ENCODE measurements at places on chromosomes 2 and 18. TPM values are rescaled to one million over a fixed set of nuclear protein-coding genes. Genes with fewer than 3 reads are reported as not detected.

OBSL1 gene
- 0.37 TPM for total RNA-seq

- no peak overlapping the region for H3K27ac ChIP-seq
- no peak for DNase-seq
- H3K27me3 ChIP-seq: no peaks in the 10 kb centered on the region
- no peak overlapping the region for H3K4me3 ChIP-seq
- no peaks in the 10 kb centered on the region for H3K4me1 ChIP-seq
Observed at GRCh38 chr18:40004246-40004645, 1950.8 kb upstream of the PIK3C3 start.

DNA sequence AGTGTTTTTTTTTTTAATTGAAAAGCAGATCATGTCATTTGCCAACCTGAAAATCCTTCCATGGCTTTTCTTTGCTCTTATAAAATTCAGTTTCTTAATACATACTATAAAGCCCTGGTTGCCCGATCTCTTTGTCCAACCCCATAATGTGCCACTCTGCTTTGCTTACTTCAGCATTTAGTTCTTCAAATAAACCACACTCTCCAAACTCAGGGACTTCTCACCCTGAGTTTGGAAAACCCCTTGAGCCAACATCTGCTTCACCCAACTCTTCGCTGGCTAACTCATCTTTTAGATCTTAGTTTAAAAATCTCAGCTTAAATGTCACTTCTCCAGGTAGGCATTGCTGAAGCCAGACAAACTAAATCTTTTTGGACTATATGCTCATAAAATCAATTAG is 1.3 kb upstream of the STAT1 start:
- H3K4me3 ChIP-seq: no peak overlapping the region
- peaks cover 21% of the 10 kb centered on the region for H3K36me3 ChIP-seq
- no peak overlapping the region for H3K27ac ChIP-seq
- H3K27me3 ChIP-seq: no peaks in the 10 kb centered on the region
- peaks cover 35% of the 10 kb centered on the region for H3K4me1 ChIP-seq

DNA sequence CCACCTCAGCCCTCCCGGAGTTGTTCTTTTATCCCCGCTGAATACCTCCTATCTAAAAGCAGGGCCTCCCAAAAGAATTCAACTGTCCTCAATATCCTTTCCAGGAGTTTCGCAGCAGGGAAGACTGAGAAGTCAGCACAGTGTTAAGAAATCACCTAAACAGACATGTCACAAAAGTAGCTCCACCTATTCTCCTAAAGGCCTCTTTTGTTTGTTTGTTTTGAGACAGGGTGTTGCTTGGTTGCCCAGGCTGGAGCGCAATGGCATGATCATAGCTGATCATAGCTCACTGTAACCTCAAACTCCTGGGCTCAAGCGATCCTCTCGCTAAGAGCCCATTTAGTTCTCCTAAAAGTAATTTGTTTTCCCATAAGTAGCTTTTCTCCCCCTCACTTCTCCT is 53.8 kb downstream of the TEX44 start:
- H3K4me3 ChIP-seq: no peak overlapping the region
- H3K27ac ChIP-seq: no peak overlapping the region
- no peaks in the 10 kb centered on the region for H3K36me3 ChIP-seq
- no peak for DNase-seq
- no peaks in the 10 kb centered on the region for H3K27me3 ChIP-seq

DNA sequence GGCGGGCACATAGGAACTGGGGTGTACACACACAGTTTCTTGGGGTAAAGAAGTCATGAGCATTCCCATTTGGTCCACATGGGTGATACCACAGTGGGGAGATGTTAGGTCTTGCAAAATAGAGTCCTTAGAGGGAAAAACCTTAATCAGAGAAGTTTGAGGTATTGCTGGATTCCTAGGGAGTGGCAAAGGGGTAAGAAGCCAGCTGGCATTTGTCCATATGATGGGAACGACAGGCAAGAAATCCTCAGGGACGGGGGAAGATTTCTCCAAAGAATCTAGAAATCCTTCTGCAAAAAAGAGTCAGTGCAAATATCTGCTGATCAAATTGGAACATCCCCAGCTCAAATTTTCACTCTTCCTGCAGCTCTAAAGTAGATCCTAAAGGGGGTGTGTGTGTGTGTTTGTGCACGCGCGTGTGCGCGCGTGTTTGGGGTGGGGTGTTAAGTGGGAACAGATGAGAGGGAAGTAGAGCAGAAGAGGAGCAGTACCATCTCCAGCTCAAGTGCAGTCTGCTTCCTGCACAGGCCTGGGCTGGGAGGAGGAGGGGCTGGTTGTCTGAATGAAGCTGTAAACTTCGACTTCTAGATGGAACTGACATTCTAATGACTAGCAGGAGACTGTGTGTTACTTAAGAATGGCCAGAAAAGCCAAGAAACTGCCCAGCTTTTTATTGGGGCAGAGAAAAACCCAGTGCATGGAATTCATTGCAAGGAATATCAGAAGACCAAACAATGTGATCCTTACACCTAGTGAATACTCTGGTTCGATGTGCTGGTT is 168.0 kb downstream of the SPP2 start:
- no peaks in the 10 kb centered on the region for H3K36me3 ChIP-seq
- no peak for DNase-seq
- peaks cover 15% of the 10 kb centered on the region for H3K4me1 ChIP-seq
- H3K27me3 ChIP-seq: peaks cover 8% of the 10 kb centered on the region
- H3K27ac ChIP-seq: no peak overlapping the region

GRCh38 chr2:39394516-39394961 is 42.5 kb downstream of the MAP4K3 start:
- H3K36me3 ChIP-seq: peaks cover 5% of the 10 kb centered on the region
- H3K4me1 ChIP-seq: peaks cover 12% of the 10 kb centered on the region
- H3K27ac ChIP-seq: no peak overlapping the region
- H3K4me3 ChIP-seq: no peak overlapping the region

- H3K36me3 ChIP-seq: no peaks in the 10 kb centered on the region
- H3K27ac ChIP-seq: no peak overlapping the region
Observed at GRCh38 chr2:17388798-17389197, 129.4 kb downstream of the RAD51AP2 start.

DNA sequence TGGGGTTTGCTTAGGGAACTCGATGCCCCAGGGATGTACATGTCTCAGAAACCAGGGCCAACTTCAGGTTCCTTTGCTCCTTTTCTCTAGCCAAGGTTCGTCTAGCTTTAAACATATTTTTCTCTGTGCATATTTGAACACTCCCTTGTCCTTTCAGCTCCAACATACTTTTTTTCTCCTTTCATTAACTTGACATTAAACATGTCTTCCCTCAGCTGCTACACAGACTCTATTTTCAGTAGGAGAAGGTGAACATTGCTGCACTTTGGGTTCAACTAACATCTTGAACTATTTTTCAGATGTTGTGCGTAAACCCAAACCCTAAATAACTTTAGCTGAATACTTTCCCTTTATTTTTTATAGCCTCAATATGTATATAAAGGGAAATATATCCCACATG is 212.9 kb downstream of the MTX2 start:
- H3K27ac ChIP-seq: no peak overlapping the region
- no peaks in the 10 kb centered on the region for H3K4me1 ChIP-seq
- H3K36me3 ChIP-seq: no peaks in the 10 kb centered on the region
- no peak overlapping the region for H3K4me3 ChIP-seq

DNA sequence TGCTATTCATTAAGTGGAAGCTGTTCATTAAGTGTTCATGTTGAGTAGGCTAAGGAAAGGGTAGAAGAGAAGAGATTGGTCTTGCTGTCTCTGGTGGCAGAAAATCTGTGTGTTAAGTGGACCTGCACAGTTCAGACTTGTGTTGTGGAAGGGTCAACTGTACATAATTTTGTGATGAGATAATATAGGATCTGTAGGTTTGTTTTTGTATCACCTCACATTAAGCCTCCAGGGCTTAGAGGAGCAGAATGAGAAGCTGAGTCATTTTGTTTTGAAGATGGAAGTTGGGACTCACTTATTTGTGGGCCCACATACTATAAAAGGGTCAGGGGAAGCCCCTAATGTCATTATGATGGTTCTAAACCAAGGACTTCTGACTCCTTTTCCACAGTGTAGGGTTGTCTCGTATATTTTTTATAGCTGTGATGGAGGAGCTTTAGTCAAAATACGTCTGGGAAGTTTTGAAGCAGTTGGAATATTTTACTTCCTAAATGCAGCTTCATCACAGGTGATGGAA is 18.2 kb downstream of the PMS1 start:
- no peak overlapping the region for H3K4me3 ChIP-seq
- H3K4me1 ChIP-seq: peaks cover 11% of the 10 kb centered on the region
- H3K36me3 ChIP-seq: peaks cover 38% of the 10 kb centered on the region
- no peak for DNase-seq
- no peak overlapping the region for H3K27ac ChIP-seq

GRCh38 chr18:39692367-39693015 is 2126.9 kb upstream of the CELF4 start:
- no peaks in the 10 kb centered on the region for H3K27me3 ChIP-seq
- H3K4me1 ChIP-seq: no peaks in the 10 kb centered on the region
- H3K4me3 ChIP-seq: no peak overlapping the region
- H3K36me3 ChIP-seq: no peaks in the 10 kb centered on the region

All from activated T-helper 2 cell treated with anti-CD3 and anti-CD28 coated beads, Interferon-gamma antibody, Interleukin-2, Interleukin-4, amounts not matched to agents 10 μg/mL and 5 μg/mL and 100 μg/mL, durations not matched to agents 14 hours and 24 hours and 36 hours (primary cell).